Central memory CD8-positive, alpha-beta T cell (primary cell): ENCODE measurements at places on chromosomes 3 and 15.

DNA sequence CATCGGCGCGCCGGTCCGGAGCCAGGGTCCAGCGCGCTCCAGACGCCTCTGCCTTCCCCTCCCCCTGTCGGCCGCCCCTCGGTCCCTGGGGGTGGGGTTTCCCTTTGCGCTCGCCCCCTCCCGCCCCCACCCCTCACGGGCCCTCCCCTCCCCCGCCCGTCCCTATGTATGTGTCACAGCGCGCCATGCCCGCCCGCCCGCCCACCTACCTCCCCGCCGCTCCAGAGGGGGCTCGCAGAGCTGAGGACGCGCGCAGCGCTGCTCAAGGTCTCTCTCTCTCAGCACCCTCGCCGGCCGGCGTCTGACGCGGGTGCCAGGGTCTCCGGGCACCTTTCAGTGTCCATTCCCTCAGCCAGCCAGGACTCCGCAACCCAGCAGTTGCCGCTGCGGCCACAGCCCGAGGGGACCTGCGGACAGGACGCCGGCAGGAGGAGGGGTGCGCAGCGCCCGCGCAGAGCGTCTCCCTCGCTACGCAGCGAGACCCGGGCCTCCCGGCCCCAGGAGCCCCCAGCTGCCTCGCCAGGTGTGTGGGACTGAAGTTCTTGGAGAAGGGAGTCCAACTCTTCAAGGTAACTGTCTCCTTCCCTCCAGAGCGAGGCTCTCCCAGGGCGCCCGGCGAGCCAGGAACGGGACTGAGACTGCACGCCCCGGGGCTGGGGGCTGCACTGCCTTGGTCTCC, at the start of gene ACAN:
Gene ACAN, plus strand, starts transcription at position 196 of the 679 bp plus-strand sequence. CDS start 32,771 bp downstream, outside the sequence.
- no peak for DNase-seq

- DNase-seq = no peak
These were observed 17.1 kb downstream of the MASP1 start for GRCh38 chr3:187274315-187274976.

DNA sequence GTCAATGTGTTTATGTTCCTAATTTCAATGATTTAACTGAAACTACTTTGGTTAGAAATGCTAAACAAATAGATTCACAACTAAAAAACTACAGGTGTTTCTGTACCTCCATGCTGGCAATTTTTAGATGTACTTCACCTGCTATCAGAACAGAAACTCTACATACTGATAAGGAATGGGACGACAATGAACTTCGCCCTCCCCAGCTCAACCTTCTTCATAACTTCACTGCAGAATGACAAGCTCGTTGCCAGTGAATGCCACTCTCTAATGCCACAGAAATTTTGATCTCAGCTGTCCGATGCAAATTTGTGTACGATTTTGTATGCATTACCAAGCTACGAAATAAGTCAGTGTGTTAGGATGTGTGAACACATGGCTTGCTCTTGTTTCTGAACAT, 133.4 kb downstream of the FOXP1 start:
- DNase-seq = no peak

- DNase-seq = no peak
These were observed 128.0 kb upstream of the PRICKLE2 start for GRCh38 chr3:64353226-64353625.

DNA sequence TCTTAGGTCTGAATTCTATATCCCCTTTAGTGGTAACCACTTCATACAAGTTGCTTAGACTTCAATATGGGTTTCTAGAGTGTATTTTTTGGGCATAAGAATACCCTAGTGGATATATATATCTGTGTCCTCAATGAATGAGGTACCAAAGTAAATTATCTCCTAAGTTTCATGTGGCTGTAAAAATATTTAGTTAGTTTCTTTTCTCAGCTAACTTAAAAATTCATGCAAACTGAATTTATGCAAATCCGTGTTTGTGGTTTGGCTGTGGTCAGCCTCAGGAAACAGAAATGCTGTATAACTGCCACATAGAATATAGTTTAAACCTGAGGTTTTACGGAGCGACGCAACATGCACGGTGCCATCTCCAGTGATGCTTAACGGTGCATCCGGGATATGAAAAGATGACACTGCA, 80.3 kb downstream of the PEX5L start:
- DNase-seq = no peak

DNA sequence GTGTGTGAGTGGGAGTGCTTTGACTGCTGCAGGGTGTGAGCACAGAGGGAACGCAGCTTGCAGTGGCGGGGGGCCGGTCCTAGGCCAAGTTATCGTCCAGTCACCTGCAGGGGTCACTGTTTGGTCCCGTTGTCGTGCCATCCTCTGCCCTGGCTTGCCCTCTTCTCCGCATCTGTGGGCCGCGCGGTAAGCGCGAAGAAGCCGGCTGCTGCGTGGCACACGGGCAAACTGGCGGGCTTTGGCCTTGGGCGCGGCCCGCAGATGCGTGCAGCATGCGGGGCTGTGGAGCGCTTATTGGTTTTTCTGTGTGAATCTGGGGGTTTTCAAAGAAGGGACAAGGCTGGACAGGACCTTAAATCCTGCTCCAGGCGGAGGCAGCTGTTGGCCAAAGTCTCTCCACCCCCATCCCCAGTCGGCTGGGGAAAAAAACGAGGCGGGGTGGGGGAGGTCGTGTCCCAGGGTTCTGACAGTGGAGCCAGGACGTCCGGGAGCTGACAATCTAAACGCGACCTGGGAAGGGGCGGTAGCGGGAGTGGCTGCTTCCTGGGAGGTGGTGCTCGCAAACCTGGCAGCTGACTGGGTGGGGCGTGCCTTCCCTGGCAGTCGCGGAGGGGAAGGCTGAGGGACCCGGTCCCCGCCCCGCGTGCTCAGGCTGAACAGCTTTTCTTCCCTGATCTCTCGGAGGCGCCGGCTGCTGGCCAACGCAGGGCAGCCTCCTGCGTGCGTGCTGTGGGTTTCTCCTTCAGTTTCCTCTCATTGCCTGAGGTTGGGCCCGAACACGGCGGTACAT, 39.7 kb upstream of the VEPH1 start:
- DNase-seq = no peak

DNA sequence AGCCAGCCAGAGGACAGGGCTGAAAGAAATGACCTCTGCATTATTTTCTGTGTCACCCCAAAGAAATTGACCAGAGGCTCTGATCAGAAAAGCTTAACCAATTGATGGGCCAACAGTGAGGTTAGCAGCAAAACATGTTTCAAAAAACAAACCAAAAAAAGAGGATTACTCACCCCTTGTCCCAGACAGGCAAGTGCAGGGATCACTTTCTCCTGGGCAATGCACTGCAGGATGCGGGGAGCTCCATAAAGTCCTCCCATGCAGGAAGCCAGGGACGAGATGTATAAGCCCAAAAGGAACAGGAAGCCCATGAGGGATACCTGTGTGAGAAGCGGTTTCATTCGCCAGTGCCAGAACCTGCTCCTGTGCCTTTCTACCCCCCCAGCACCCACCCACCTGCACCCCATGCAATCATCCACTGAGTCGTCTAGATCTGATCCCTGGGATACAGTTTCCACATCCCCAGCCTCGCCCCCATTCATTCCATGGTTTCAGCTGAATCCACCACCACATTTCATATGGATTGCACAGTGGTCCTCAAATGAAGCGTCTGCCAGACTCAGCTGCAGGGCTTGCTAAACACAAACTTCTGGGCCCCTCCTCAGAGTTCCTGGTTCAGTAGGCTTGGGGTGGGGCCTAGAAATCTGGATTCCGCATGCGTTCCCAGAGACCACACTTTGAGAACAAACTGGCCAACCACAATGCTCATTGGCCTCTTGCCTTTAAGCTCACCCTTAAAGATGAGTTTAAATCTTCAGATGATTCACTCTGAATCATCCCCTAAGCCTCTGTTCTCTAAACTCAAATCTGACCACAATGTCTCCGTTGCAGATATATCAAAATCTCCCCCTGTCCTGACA, 54.4 kb upstream of the HEG1 start:
- no peak for DNase-seq

- DNase-seq = no peak
These were observed 192.9 kb upstream of the IL12A start for GRCh38 chr3:159795681-159796175.

DNA sequence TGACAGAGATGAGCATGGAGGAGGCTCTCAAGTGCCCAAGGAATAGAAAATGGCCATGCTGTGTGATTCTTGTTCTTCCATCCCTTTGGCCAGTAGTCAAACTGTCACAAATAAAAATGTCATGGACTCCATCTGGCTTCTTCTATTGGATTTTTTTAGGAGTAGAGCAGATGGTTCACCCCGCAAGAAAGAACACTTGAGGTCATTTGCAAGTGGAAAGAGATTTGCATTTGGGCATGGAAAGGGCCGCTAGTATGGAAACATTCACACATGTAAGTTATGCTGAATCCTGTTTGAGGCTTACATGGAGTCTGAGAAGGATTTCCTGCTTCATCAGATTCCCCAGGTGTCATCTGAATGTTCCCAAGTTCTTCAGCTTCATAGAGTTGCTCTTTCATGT, 53.1 kb upstream of the CFAP161 start:
- no peak for DNase-seq

DNA sequence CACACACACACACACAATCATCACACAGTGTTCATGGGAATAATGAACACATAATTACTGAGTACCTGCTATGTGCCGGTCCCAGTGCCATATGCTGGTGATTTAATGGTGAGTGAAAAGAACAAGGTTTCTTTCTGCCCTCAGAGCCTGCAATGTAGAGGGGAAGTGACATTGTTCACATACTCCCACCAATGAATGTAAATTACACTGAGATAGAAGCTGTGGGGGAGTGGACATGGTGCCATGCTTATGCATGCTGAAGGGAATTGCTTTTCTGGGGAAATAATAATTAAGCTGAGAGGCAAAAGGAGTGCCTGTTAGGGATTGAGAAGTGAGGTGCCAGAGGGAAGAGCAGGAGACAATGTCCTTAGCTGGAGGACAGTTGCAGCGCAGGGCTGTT, 175.1 kb downstream of the MFSD1 start:
- no peak for DNase-seq

DNA sequence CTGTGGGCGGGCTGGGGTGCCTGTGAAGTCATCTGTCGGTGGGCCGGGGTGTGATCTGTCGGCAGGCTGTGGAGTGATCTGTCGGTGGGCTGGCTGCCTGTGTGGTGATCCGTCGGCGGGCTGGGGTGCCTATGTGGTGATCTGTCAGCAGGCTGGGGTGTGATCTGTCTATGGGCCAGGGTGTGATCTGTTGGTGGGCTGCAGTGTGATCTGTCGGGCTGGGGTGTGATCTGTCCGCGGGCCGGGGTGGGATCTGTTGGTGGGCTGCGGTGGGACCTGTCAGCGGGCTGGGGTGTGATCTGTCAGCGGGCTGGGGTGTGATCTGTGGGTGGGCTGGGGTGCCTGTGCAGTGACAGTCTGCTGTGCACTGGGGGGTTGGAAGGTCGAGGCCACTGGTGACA, 204.5 kb downstream of the XXYLT1 start:
- no peak for DNase-seq

- DNase-seq = no peak
These were observed 20.5 kb downstream of the PRR23E start for GRCh38 chr3:127213381-127213918.

DNA sequence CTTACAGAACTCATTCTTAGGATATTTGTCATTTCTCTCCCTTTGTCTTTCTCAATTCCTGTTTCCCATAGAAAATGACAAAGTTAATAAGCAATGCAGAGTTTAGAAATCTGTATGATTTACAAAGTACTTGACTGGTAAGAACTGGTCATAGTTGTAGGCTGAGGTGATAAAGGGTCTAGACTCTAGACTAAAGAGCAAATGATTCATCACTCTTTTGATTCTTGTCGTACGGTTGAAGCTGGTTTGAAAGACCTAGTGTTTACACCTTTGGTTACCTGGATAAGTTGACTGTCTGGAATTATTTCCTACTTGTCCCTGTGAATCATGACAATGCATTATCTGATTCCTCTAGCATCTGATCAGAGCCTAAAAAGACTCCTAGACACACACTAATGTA, 58.9 kb upstream of the TP63 start:
- no peak for DNase-seq

GRCh38 chr3:51985063-51985462, 1.7 kb downstream of the ACY1 start:
- DNase-seq = no peak
